ENCODE measurements at places on chromosomes 12 and 14.

DNA sequence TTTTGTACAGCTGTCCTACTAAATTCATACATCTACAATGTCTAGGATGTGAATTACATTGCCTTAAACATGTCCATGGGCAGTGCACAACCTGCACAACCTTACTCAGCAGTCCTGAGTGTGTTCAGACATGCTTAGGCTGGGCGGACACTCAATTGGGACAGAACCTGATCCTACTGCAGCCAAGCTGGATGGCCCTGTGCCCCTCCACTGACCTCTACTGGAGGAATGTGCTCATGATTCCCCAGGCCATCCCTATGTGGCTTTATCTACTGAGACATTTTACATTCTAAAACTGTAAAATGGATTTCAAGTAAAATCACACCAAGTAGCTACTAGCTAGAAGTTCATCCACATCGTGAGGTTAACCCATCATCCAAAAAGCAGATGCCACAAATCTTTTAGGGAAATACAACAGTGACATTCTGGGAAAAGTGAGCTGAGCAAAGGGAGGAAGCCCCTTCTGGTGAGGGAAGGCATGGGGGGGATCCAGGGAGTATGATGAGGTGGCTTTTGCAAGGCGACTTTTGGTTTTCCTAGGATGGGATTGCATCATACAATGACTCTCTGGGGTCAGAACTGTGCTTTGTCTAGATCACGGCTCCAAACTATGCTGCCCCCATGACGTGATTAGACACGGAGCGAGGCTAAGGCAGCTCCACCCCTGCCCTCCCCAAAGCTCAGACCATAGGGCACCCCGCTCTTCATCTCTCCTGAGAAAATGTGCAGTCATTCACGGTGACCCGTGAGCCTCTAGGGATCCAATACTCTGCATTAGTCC lies 911.7 kb upstream of the TMEM132C start:
- no peak for DNase-seq

DNA sequence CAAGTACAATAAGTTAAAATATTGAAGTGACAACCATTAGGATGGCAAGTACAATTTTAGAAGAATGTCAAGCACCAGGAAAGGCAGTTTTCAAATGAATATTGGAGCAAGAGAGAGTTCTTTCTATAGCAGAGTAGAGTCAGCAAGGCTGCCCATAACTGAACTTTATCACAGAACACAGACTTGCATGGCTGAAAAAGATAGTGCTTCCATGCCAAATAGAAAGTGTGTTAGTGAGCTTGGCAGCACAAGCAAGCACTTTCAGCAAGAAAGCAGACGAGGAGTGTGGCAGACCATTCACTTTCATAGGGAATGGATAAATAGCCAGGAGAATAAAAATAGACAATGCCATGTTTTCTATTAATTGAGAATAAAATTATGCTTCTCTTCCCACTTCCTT lies 647.0 kb upstream of the MGAT4C start:
- no peak for DNase-seq

DNA sequence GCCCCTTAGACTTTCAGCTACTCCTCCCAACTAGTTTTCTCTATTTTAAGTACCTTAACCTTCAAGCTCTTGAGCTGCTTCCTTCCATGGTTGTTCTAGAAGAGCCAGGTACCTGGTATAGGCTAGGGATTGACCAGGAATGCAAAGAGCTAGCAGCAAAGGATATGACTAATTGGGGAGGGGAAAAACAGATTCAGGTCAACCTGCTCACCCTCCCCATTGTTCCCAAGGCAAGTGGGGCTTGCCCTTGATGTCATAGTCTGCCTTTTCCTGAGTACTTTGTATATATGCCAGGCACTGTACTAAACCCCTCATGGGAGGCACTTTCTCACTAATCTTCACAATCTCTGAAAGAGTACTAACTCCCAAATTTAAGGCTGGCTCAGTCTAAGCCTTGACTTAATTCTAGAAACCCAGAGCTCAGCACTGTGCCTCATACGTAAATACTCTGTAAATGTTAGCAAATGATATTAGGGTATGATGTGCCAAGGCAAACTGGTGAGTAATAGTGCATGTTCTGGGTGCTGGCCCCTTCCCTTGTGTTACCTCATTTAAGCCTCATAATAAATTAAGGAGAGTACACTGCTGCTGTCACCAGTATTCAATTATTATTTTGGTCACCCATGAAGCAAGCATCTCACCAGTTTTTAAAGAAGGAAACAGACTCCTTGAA lies 42.2 kb downstream of the SUDS3 start:
- DNase-seq: no peak

- no peak for DNase-seq
Observed at GRCh38 chr12:131232036-131232435, 278.3 kb downstream of the ADGRD1 start.

GRCh38 chr14:59334253-59334652 lies 130.9 kb downstream of the GPR135 start:
- no peak for DNase-seq

- no peak for DNase-seq
Observed at GRCh38 chr12:65637774-65638173, 186.5 kb upstream of the HMGA2 start.

Measured in NCI-H1105 (cell line).